ENCODE measurements at places on chromosomes 3 and 15. TPM values are rescaled to one million over a fixed set of nuclear protein-coding genes. Genes with fewer than 3 reads are reported as not detected.

DNA sequence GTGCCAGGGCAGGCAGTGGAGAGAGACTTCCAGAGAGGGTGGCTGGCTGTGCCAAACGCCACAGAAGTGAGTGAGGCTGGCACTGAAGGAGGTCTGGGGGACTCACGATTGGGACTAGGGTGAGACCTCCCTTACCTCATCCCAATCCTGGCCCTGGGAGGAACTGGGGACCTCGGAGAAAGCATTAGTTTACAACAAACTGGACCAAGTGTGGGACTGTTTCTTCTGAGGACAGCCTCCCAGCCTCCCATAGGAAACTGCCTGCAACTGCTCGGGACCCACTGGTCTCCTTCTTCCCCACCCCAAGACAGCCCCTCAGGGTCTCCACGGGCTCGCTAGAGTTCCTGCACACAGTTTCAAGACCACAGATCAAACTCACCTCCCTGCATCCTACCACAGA, 45.4 kb downstream of the ST6GAL1 start:
- DNase-seq: no peak

GRCh38 chr15:90818251-90819210, 49.9 kb upstream of the FURIN start:
- no peak for DNase-seq

GRCh38 chr3:151903501-151903991, 30.1 kb downstream of the SUCNR1 start:
- no peak for DNase-seq

- DNase-seq: no peak
Measured at GRCh38 chr3:146503461-146504202, 34.3 kb upstream of the PLSCR2 start.

Gene ZNF662
- not detected for total RNA-seq

Gene THAP10
- 0.19 TPM for total RNA-seq

Gene MITF
- not detected for total RNA-seq

Gene EXD1
- 0.32 TPM for total RNA-seq

Data from activated naive CD4-positive, alpha-beta T cell treated with anti-CD3 and anti-CD28 coated beads, Interleukin-2, amount 50 U/mL, for 72 hours (primary cell).